ENCODE measurements at places on chromosomes 2 and 18. TPM values are rescaled to one million over a fixed set of nuclear protein-coding genes. Genes with fewer than 3 reads are reported as not detected.

The SOX11 gene
- total RNA-seq: not detected

The ZSCAN30 gene
- total RNA-seq: 2.8 TPM

DNA sequence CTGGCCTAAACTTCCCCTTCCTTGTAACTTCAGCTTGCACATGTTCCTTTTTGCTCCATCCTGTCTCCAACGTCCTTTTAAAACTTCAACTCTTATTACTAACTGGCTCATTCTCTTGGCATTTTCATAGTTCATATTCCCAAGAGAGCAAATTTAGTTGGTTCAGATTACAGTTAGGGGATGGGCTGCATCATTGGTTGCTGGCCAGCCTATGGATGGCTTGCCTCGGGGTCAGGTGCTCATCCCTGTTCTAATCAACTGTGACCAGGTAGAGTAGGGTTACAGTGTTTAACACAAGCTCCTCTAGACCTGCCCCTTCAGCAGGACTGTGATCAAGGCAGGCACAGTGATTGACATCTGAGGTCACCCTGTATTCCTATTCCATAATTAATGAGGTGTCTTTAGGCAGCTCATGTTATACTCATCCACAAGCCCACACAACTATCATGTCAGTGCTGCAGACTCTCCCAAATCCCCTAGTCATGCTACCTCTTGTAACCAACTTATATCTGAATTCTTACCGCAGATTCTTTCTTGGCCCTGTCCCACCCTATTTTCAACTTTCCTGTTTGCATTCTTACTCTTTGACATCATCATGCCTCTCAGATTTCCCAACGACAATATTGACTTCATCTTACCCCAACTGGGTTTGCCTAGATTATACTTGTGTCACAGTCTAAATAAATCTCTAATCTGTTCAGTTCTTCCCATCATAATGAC, 293.3 kb downstream of the MTX2 start:
- DNase-seq: peak; percentile 83

DNA sequence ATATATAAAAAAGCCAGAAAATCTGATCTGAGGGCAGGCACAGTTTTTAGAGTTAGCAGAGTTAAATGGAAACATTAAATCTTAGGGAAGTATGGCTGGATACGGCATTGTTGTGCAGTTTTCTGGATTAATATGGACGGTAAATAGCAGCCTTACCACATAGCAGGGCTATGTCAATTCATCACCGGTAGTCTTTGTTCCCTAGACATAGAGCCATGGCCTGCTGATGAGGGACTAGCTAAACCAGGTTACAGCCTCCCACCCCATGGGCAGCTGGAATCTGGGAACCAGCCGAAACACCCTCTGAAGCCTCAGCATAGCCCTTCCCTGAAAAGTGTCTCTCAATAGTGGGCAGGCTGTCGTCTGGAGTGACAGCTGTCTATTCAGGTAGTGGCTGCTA, 32.4 kb downstream of the CDCA7 start:
- DNase-seq: no peak

DNA sequence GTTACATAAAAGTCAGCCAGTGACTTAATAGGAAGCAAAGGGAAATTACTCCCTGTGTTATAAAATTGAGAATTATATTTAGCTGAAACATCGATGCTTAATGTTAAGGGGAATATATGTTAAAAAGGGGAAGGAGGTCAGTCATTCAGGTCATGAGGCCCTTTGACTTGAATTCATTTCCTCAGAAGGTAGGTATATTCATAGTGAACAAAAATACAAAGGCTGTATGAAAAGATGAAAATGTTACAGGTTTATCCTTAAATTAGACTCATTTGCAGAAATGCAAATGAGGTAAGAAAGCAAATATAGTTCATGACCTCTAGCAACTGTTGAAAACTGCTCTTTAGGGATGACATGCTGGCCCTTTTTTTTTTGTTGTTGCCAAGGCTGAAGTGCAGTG, 20.8 kb downstream of the MSH6 start:
- DNase-seq: no peak

DNA sequence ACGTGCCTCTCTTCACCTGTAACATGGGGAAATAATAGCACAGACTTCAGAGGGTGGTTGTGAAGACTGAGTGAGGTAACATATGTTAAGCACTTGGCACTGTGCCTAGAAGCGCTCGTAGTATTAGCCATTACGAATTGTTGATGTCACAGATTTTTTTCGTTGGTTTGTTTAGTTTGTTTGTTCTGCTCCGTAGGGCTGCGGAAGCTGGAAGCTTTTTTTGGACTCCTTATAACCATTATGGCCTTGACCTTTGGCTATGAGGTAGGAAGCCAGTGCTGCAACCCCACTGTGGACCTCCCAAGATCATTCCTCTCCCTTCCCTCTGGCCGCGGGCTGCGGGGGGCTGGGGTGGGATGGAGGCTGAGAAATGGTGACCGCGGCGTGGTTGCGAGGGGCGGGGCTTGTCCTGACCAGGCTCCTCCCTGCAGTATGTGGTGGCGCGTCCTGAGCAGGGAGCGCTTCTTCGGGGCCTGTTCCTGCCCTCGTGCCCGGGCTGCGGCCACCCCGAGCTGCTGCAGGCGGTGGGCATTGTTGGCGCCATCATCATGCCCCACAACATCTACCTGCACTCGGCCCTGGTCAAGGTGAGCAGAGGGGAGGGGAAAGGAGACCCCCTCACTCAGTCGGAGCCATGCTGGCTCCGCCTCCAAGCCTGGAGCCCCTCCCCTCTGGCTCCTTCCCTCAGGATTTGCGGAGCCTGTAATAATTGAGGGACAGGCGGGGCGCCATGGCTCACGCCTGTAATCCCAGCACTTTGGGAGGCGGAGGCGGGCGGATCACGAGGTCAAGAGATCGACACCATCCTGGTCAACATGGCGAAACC, 5.5 kb downstream of the SLC11A1 start:
- no peak for DNase-seq

DNA sequence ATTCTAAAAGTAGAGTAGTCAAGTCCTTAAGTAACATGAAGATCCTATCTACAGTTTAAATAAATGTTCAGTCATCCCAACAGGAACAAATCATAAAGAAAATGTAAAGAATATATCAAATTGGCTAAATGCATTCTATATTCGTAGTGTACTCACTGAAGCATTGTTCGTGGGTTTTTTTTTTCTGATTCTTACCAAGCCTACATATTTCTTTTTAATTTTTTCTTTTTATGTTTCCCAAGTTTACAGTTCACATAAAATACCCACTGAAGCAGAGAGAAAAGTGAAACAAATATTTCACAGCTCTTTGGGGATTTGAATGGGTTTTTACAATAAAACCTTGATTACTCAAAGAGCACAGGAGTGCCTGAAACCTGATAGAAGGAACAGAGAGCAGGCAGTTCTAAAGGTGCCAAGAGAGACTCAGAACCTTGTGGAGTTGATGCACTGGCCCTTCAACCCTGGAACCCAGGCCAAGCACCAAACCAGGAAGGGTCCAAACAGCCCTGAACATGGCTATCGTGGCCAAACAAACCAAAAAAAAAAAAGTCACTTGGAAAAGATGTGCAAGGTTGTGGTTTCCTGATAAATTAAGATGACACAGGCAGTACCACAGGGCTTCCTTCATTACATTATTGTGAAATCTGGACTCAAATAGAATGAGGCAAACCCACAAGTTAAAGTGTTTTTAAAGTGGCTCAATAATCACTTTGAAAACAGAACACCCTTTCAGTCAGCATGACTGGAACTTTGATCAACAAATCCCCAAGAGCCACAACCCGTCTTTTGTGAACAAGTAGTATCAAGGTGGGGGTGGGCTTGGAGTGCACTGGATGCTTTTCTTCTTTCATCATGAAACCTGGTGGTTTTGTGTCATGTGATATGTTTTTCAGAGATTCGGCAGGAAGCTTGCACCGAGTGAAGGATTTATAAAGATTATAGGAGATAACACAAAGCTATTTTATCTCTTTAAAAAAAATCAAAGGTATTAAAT, 245.0 kb upstream of the FN1 start:
- peak; percentile 99 for DNase-seq

GRCh38 chr2:240105982-240106381, 30.1 kb downstream of the COPS9 start:
- no peak for DNase-seq

DNA sequence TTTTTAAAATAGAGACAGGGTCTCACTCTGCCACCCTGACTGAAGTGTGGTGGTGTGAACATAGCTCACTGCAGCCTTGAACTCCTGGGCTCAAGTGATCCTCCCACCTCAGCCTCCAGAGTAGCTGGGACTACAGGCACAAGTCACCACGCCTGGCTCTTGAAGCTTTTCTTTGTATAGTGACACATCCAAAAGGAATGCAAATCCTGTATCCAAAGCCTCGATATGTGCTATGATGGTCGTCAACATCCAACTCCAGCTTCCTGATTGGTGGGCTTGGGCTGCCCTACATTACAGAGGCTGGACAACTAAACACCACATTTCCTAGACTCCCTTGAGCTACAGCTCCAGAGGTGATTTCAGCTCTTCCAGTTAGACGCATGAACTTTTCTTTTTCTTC, 101.7 kb upstream of the PGAP1 start:
- peak; percentile 98 for DNase-seq

- DNase-seq: no peak
Measured at GRCh38 chr2:213152888-213153287, 1.5 kb upstream of the IKZF2 start.

DNA sequence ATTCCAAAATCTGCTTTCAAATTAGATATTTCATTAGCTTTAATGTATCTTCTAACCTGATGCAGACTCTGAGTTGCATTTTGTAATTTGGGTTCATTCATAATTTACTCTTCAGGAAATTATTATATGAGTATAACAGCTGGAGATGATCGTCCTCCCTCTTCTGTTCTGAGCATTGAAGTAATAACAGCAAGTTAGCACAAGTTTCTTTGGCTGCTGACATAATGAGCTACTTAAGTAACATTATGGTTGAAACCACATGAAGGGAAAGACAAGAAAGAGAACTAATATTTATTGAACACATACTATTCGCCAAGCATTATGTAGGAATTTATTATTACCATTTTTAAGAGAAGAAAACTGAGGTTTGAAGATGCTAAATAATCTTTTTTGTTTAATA, 75.1 kb downstream of the CPO start:
- no peak for DNase-seq

- peak; percentile 18 for DNase-seq
Measured at GRCh38 chr18:58788470-58788869, 76.2 kb upstream of the ZNF532 start.

DNA sequence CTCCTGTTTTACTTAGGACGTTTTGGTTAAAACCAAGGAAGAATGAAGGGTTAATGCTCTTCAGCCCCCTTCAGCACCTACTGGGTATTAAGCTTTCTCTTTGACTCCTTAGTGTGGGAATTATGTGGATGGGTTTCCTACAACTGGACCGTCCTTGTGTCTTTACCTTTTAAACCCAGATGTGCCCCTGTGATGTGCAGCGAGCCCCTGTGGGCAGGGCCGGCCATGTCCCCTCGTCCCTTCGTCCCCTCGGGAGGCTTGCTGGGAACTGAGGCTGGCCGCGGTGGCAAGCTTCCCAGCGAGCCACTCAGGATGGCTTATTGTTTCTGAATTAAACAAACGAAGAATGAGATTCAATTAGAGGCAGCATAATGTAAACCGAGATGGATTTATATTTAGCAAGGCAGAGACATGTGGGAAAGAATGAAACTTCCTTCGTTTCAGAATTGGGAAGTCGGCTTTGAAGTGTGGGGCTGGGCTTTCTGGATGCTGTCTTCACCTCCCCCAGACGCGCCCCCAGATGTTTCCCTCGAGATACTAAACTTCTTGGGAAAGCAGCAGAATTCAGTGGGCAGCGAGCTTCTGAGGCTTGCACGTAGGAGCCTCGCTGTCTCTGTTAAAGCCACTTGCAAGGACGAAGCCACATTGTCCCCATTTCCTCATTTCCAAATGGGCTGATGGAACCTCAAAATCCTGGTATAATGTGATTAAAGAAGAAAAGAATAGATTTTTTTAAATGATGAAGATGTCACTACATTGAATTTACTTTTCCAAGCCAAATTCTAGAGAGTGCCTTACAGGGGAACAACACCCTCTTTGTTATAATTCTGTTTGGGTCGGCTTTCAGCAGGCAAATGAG, 146.0 kb downstream of the VAPA start:
- DNase-seq: no peak

DNA sequence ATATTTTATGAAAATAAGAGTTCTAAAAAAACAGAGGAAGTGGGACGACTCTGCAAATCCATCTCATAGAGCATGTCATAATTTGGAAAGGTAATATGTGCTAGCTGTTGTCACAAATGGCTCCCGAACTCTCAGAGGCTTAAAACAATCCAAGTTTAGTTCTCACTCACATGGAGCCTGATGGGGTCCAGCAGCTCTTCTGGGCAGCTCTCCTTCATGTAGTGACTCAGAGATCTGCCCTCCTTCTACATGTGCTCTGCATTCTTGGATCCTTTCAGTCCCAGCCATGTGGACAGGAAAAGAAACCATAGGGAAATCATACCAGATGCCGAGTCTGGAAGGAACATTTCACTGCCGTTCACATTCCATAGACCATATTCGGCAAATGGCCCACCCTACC, 180.1 kb upstream of the APCDD1 start:
- DNase-seq: no peak

All from HT1080 (cell line).